NCI-H2171 treated with DMSO at 0.1 percent for 48 hours (cell line): ENCODE measurements at places on chromosomes 13 and 19.

- DNase-seq = no peak
These were observed 151.2 kb downstream of the DIAPH3 start for GRCh38 chr13:60012488-60012887.

DNA sequence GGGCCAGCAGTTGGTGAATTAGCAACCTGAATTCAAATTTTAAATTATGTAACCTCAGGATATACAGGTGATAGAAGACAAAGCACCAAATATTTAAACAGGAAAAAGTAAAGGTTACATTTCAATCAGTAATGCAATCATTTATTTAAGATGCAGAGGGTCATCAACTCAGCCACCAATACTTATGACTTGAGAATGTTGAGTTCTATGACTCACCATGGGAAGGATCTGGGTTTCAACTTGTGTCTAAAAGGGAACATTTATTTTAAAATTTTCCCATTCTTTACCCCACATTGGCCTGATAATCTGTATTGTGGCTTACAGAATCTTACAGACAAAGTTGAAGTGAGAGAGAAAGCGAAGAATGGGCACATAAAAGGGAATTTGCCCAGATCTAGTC is 418.0 kb downstream of the NDFIP2 start:
- no peak for DNase-seq

DNA sequence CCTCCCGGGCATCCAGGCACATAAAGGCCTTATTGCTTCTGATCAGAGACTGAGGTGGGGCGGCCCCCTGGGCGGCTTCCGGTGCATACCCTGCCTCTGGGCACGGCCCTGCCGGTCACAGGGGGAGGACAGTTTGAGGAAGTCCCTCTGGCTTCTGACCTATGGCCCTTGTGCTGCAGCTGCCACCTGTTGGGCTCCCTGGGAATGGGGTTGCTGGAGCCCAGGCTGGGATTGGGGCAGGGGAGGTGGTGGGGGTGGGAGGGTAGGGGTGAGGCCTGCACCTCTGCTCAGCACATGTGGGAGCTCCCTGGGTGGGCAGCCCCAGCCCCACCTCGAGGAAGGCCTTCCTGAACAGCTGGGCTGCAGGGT is 10.7 kb downstream of the ANO8 start:
- no peak for DNase-seq

DNA sequence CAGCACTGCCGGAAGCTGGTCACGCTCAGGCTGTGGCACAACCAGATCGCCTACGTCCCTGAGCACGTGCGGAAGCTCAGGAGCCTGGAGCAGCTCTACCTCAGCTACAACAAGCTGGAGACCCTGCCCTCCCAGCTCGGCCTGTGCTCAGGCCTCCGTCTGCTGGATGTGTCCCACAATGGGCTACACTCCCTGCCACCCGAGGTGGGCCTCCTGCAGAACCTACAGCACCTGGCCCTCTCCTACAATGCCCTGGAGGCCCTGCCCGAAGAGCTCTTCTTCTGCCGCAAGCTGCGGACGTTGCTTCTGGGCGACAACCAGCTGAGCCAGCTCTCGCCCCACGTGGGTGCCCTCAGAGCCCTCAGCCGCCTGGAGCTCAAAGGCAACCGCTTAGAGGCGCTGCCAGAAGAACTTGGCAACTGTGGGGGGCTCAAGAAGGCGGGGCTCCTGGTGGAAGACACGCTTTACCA is 3.2 kb upstream of the MAP2K7 start:
- no peak for DNase-seq

DNA sequence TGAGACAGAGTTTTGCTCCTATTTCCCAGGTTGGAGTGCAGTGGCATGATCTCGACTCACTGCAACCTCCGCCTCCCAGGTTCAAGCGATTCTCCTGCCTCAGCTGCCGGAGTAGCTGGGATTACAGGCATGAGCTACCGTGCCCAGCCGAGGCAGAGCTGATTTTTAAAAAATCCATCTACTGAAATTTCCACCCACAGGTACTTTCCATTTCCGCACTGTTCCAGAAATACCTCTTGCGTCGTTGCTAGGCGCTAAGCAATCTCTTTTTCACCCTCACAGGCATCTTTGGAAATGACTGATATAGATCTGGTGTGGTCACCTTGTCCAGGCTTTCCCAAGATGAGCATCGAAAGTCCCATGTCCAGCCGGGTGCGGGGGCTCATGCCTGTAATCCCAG is 9.4 kb downstream of the TMEM38A start:
- no peak for DNase-seq

- peak; percentile 42 for DNase-seq
These were observed 11.3 kb upstream of the FFAR2 start for GRCh38 chr19:35436477-35437405.

DNA sequence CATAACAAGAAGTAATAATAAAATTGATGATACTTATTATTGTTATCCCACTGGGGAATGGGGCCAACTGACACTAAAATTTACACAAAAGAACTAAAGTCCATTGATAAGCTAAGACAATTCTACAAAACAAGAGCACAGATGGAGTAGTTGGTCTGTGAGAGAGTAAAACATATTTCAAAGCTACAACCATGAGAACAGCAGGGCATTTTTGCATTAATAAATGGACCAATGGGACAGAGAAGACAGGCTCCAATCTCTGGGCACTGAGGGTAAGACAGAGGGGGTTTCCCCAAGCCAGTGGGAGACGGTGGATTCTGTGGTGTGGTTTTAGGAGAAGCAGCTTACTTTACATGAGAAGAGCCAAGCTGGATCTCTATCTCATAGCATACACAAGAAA is 14.4 kb downstream of the KANK2 start:
- no peak for DNase-seq

- DNase-seq = no peak
These were observed 23.0 kb upstream of the LAMP1 start for GRCh38 chr13:113273851-113274590.

DNA sequence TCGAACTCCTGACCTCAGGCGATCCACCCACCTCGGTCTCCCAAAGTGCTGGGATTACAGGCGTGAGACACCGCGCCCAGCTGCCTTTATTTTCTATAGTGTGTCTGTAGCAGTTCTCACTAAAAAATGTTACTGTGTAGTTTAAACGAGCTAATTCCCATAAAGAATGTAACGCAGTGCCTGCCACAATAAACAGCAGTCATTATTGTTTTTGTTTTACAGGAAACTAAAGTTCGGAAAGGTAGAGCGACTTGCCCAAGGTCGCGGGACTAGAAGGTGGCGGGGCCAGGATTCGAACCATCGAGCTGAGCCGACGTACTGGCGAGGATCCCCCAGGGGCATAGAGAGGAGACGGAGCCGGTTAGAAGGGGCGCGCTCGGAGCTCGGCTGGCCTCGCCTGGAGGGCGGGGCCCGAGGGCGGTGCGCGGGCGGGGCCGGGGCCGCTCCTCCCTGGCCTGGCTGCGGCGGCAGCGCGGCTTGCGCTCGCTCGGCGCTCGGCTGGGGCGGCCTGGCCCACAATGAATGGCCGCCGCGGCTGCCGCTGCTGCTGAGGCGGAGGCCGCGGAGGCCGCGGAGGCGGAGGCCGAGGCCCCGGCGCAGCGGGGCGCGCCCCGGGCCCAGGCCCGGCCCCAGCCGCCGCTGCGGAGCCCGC is at the start of gene NACC1:
TSS of gene NACC1 (plus strand) at position 493 of the 652 bp plus-strand sequence. CDS start 16,944 bp downstream, outside the sequence.
- peak; percentile 93 for DNase-seq

GRCh38 chr13:71290963-71291841 is 575.8 kb downstream of the DACH1 start:
- DNase-seq = no peak

- DNase-seq = peak; percentile 80
These were observed 6.4 kb upstream of the DMWD start for GRCh38 chr19:45798995-45799517.

DNA sequence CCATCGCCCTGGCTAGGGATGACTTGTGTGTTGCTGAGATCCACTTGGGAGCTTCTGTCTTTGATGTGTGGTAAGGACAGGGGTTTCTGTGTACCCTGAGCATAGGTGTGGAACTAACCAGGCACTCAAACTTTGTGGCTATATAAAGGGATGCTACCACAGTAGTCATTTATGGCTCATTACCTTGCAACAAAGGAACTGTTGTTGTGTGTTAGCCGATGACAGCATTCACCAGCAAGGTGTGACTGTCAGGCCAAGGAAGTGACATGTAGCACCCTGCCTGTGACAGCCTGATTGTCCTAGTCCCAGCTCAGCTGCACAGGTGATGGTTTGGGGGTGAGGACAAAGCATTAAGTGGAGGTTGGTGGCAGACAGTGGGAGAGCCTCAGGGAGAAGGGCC is 73.6 kb downstream of the COG3 start:
- DNase-seq = no peak

GRCh38 chr13:85462792-85463425 is 336.3 kb downstream of the SLITRK6 start:
- no peak for DNase-seq

DNA sequence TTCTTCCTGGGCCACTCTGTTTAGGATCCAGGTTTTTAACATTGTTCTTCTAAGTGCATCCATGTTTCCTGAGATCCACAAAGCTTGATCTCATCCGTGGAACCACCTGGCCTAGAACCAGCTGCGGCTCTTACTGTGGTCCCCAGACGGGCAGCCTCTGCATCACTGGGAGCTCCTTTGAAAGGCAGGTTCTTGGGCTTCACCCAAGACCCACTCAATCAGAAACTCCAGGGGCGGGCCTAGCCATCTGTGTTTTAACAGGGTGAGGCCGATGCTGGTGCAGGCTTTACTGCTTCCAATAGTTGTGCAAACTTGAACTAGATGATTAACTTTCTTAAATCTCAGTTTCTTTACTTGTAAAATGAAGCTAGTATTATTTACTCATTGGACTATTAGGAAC is 605.7 kb downstream of the FGF9 start:
- DNase-seq = no peak

DNA sequence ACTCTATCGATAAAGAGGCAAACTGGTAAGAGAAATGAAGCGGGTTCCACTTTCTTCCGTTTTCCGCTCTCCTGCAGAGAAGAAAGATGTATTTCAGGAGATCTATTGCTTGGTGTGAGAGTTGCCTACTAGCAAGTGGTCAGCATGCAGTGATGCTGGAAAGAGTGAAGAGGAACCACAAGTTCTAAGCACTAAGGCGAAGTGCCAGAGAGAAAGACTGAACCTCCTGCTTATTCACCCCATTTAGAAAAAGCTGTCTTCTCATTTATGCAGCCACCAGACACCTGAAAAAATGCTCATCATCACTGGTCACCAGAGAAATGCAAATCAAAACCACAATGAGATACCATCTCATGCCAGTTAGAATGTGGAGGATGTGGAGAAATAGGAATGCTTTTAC is 78.7 kb upstream of the GPC6 start:
- no peak for DNase-seq

DNA sequence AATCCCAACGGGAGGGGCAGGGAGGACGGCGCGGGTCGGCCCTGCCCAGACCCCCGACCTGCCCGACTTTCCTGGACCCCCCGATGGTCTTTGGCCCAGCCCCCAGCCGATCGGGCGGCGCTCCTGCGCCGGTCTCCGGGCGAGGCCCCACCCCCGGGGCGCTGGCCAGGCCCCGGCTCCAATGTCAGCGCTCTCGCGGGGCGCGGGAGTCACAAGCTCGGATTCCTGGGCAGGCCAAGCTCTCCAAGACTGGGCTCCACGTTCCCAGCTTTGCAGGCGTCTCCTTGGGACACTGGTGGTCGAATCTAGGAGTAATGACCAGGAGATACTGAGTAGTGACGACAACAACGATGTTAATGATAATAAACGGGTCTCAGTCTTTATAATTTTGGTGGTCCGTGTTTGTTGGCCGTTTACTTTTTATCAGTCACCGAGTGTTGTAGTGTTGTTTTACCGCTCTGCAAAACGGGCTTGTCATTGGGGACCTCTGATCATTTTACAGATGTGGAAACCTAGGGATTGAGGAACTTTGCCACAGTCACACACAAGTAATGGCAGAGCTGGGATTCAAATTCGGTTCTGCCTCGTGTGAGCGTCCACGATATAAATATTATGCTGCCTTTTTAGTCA is 545 bp downstream of the RAD23A start:
- DNase-seq = peak; percentile 54

GRCh38 chr13:59603646-59604045 is 560.1 kb downstream of the DIAPH3 start:
- DNase-seq = no peak

DNA sequence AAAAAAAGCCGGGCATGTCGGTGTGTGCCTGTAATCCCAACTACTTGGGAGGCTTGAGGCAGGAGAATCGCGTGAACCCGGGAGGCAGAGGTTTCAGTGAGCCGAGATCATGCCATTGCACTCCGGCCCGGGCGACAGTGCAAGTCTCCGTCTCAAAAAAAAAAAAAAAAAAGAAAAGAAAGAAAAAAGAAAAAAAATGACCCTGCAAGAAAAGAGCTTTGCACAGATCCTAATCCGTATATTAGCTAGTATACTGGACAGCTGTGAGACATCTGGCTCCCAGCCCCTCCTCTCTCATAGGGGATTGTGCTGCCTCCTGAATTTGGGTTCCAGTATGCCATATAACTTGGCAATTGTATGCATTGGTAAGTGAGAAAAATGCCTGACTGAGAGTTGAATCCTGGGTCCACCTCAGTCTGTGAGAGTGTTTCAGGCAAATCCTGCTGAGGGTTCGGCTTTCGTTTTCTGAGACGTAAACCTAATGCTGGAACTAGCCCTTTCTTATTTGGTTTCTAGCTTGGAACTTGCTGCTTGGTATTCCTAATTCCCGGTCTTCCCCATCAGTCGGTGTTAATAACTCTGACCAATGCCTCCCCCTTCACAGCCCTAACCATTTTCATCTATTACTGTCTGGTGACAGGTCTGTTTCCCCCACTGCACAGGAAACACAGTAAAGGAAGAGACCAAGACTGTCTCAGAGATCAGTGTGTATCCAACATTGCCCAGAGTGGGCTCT is 1.3 kb upstream of the AKT2 start:
- no peak for DNase-seq

DNA sequence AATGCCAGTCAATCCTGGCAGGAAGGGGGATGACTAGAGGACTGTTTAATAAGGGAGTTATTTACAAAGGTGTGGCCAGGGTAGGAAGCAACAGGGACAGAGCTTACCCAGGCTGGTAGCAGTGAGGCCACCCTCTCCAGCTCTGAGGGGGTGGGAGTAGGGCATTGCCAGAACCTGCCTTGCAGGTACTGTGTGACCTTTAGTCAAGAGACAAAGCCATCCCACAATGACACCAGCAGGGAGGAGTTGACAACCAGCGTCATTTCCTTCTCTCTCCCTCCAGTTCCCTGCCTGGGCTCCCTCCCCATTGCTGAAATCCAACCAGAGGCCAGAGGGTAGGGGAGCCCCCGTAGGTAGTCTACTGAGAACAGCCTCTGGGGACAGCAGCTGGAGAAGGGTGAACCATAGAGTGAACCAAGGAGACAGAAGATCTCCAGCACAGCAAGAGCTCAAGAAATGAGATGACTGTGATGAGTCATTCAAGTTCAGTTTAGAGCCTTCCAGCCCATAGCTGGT is 33.3 kb upstream of the SPATA13 start:
- DNase-seq = no peak

DNA sequence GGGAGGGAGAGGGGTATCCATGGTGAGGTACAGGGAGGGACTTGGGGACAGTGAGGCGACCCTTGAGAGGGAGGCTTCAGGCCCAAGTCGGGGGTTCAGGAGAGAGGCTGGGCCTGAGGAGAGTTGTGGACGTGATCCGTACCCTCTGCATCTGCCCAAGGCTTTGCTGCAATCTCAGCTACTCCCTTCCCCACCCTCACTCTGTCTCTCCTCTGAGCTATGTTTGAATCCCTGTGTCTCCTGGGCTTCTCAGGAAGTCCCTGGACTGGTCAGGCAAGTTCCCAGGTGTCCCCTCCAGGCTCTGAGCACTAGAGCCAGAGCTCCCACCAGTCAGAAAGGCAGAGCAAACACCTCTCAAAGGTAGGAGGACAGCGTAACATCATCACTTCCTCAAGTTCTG is 1.8 kb downstream of the LIN37 start:
- no peak for DNase-seq
